Right ventricle myocardium superior (tissue), 1 donor: ENCODE measurements at places on chromosomes 2 and 18.

DNA sequence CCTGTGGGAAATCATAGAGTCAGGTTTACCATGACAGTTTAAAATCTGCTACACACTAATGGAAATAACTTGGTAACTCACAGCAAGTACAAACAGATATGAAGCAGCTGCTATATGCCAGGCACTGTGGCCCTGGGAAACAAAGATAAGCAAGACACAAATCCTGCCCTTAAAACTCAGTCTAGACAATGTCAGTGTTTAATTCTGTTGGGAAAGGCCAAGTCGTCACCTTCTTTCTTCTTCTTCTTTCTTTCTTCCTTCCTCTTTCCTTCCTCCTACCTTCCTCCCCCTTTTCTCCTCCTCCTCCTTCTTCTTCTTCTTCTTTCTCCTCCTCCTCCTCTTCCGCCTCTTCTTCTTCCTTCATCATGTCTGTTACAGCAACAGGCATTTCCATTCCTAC lies 26.8 kb downstream of the PLEK start:
- no peak for DNase-seq

DNA sequence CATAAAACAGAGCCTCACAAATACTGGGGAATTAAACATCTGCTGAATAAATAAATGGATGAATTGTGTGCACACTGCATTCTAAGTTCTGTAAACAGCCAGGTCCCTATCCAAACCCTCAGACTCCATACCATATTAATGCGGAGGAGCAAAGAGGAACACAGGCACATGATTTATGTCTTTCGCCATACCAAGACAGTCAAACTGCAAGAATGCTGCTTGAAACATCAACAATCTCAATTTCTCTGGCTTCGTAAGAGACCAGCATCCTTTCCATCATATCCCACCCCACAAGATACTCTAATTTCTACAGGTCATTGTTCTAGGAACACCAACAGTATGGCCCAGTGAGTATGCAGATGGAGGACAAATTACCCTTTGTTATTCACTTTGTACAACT lies 15.0 kb downstream of the KANSL3 start:
- no peak for DNase-seq

- no peak for DNase-seq
Measured at GRCh38 chr2:97067279-97068004, 27.2 kb downstream of the FAHD2B start.

GRCh38 chr2:177817300-177817699 lies 255.3 kb downstream of the PDE11A start:
- no peak for DNase-seq
